ENCODE measurements at places on chromosomes 12 and 14.

DNA sequence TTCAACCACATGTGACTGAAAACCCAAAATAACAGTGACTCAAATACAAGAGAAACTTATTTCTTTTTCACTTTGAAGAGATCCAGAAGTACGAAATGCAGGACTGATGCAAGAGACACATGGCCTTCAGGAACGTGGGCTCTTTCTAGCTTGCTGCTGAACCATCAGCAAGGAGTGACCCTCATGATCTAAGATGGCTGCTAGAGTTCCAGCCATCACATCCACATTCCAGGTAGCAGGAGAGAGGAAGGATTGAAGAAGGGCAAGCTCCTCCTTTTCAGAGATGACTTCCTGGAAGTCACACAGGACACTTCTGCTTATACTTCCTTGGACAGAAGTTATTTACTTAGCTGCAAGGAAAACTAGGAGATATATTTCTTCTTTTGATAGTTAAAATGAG is 67.6 kb upstream of the BCL11B start:
- no peak for DNase-seq

DNA sequence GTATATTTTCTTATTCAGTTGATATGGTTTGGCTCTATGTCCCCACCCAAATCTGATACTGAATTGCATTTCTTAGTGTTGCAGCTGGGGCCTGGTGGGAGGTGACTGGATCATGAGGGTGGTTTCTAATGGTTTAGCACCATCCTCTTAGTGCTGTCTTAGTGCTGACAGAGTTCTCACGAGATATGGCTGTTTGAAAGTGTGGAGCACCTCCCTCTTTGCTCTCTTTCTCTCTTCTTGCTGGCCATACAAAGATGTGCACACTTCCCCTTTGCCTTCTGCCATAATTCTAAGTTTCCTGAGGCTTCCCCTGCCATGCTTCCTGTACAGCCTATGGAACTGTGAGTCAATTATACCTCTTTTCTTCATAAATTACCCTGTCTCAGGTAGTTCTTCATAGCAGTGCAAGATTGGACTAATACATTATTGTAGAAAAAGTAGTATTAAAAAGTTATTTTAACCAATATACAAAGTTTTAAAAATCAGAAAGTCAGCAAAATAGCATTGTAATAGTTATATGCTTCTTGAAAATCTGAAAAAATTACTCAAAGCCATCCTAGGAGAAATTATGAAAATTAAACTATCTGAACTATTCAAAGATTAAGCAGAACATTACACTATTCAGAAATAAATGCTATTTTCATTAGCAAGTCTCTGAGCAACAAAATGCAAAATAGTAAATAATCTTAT is 84.1 kb downstream of the PPP1R12A start:
- no peak for DNase-seq

DNA sequence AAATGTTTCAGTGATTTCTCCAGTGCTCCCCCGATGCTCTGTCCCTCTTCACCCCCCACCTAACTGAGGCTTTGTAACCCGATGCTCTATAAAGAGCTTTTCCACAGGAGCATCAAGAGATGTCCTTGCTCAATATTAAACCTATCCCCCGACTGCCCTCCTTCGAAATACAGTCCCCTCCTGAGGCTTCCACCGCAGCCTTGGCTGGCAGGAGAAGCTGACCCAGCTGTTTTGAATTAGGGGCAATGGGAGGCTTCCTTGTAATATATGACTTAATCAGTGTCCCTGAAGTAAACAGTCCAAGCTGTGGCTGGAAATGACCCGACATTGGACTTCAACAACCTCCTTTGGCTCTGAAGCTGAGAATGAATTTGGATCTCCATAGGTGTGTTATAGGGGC is 62.4 kb downstream of the TMEM30B start:
- no peak for DNase-seq

DNA sequence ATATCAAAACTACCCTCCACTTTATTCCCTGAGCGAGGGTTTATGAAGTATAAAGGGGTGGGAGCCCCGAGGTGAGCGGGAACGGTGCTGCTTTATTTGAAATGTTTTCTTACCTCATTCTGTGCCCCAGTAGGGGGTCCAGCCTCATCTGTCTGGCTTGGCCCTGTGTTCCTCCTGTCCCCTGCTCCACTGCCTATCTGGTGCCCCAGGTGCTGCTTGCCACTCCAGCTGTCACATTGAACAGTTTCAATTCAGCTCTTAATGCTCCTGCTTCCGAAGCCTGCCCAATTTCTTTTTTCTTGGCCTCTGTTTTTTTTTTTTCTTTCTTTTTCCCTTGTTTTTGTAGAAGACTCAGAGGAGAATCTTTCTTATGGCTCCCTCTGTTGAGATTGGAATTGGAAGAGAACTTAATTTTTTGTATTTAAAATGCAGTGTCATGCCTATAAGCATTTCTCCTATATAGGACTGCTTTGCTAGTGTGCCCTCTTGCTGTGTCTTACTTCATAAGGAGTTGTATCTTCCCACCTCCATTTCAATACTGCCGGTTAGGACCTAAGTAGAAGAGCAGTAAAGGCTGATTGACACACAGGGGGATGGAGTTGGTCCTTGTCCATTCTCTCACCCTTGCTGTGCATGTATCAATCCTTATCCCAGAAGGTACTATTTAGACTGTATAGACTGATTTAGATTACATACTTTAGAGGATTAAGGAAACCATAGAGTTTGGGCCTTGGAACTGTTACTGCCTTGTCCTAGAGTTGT is 2.3 kb downstream of the ATXN7L3B start:
- DNase-seq = no peak

DNA sequence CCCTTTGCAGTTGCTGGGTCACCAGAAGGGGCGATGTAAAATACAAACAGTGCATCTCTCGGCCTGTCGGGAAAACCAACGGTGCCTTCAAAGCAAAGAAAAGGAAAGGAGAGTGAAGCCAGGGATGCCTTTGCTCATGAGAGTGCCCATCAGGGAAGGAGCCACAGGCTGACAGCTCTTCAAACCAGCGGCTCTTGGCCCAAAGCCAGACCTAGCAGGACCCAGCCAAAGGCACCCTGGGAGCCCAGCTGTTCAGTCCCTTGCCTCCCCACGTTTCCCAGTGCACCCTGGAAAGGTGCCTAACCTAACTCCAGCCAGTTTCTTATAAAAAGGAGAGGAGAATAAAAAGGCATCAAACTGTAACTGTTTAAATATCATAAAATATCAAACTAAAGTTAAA is 29.2 kb downstream of the PRMT8 start:
- no peak for DNase-seq

- no peak for DNase-seq
These were observed 69.9 kb downstream of the TGFB3 start for GRCh38 chr14:75911883-75912282.

- no peak for DNase-seq
These were observed 220 bp upstream of the KRT83 start for GRCh38 chr12:52321418-52321817.

GRCh38 chr14:36014236-36014635 is 162.3 kb downstream of the PTCSC3 start:
- no peak for DNase-seq

Data from cerebellar nuclear complex (tissue), 1 donor.